ENCODE measurements at places on chromosomes 3 and 15.

DNA sequence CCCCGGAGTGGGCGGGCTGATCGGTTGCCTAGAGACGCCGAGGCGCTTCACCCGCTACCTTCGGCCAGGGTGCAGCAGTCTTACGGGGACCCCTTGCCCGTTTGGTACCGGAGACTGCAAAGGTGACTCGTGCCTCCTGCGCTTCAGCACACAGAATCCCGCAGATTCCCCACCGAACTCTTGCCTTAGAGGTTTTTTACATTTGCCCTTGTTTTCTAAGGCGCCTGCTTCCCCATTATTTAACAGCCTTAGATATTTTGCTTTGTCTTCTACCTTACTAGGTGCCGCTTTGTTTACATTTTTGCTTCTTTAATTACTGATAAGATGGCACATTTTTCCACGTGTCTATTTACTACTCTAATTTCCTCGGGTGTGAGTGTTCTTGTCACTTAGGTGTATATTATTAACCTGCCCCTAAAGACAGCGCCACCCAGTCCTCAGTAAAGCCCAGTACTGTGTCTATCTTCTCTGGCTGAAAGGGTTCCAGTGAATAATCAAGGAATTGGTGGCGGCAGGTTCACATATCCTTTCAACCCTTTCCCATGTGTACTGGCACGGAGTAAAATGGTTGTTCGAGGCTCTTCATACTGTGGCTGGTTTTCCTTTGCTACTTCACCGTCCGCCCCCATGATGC lies 573 bp upstream of the CEP152 start:
- no peak for DNase-seq

GRCh38 chr3:179452176-179452564 lies 900 bp upstream of the GNB4 start:
- DNase-seq, result no peak

GRCh38 chr15:61084472-61084871 lies 144.6 kb downstream of the RORA start:
- no peak for DNase-seq

- no peak for DNase-seq
Measured at GRCh38 chr15:89836267-89837133, 21.8 kb upstream of the ANPEP start.

DNA sequence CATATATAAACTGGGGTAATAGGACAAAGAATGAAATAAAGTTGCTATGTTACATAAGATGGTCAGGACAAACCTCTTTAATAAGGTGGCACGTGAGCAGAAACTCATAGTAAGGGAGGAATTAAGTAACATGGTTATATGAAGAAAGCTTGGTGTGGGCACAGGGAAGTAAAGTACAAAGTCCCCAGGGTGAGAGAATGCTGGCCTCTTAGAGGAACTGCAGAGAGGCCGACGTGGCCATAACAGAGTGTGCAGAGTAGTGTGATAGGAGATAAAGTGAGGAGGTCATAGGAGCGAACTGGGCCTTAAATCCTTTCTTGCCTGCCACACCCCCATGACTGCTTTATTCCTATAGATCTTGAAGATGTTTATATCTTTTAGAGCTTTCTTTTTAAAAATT lies 17.4 kb upstream of the RBMS3 start:
- no peak for DNase-seq

- DNase-seq, result no peak
Measured at GRCh38 chr3:135158520-135158919, 363.5 kb downstream of the EPHB1 start.

- DNase-seq, result no peak
Measured at GRCh38 chr3:72894976-72895552, 7.2 kb downstream of the GXYLT2 start.

DNA sequence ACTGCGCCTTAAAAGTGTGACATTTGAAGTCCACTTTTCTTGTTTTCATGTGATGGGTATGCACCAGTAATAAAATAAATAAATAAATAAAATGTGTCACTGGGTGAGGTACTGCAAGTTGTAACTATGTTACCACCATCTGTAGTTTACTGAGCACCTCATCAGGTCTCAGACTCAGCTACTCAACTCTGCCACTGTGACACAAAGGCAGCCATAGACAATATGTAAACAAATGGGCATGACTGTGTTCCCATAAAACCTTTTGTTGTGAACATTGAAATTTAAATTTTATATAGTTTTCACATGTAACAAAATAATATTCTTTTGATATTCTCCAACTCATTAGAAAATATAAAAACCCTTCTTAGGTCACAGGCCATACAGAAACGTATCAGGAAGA lies 120.1 kb downstream of the DNAJB8 start:
- no peak for DNase-seq

GRCh38 chr3:149933858-149934257 lies 36.8 kb downstream of the PFN2 start:
- DNase-seq, result no peak

All from T-helper 22 cell (primary cell).